ENCODE measurements at places on chromosomes 4 and X.
A peak's percentile ranks its signal among the peaks of the same experiment; 100 is the strongest.

GRCh38 chrX:16977771-16978170 is 31.3 kb downstream of the REPS2 start:
- no peak for DNase-seq

GRCh38 chr4:164847016-164847415 is 30.0 kb upstream of the APELA start:
- DNase-seq, result no peak

- DNase-seq, result peak; percentile 80
Observed at GRCh38 chr4:78056265-78057129, 626 bp upstream of the FRAS1 start.

- no peak for DNase-seq
Observed at GRCh38 chr4:8228319-8229250, 29.5 kb downstream of the SH3TC1 start.

DNA sequence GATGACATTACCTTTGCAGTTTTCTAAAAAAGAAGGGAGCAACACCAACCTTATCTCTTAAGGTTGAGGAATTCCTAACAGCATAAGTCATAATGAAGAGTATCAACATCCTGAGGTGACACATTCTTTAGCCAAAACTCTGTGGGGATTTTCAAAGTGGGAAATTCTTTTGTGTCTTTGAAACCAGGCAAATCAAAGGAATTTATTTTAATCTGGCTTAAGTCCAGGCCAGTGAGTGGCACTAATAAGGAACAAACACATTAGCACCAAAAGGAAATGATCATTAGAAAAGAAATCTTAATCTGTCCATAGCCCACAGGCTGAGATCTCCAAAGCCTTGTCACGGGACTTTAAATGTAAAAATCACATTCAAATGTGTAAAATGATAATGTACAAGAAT is 110.1 kb downstream of the LARP7 start:
- no peak for DNase-seq

- no peak for DNase-seq
Observed at GRCh38 chr4:83618431-83618830, 82.5 kb downstream of the GPAT3 start.

DNA sequence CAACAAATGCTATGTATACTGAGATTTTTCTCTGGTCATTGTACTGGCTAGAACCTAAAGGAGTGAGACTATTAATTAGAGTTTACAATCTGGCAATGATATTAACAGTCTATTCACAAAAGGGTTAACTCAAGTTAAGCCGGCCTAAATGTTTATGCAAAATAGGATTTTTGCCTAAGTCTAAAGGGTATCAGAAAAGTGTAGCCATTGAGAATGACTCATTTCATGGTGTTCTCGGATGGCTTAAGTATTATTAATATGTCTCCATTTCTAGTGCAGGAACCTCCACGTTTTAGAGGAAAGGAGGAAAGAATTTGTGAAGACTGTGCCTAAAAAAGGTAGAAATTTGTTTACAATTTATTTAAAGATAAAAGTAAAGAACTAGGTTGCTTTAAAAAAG is 29.8 kb downstream of the DYNLT3 start:
- no peak for DNase-seq

- no peak for DNase-seq
Observed at GRCh38 chrX:6758234-6758633, 223.3 kb upstream of the VCX3A start.

- DNase-seq, result no peak
Observed at GRCh38 chrX:135480076-135480475, 40.4 kb upstream of the INTS6L start.

DNA sequence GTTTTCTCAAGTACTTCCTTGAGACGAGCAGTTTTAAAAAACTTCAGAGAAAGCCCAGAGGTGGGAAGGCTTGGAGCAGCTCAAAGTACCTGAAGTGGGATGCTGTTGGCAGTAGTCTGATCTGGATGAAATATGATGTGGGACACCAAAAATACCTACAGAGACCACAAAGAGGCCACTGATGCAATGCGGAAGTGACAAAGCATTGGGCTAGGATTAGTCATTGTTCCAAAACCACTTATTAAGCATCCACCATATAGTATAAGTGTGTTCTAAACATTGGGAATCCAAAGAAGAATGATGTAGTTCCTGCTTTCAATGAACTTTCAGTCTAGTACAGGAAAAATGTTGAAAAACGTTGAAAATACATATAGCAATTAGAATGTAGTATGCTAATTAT is 386.1 kb upstream of the CNKSR2 start:
- DNase-seq, result peak; percentile 2

DNA sequence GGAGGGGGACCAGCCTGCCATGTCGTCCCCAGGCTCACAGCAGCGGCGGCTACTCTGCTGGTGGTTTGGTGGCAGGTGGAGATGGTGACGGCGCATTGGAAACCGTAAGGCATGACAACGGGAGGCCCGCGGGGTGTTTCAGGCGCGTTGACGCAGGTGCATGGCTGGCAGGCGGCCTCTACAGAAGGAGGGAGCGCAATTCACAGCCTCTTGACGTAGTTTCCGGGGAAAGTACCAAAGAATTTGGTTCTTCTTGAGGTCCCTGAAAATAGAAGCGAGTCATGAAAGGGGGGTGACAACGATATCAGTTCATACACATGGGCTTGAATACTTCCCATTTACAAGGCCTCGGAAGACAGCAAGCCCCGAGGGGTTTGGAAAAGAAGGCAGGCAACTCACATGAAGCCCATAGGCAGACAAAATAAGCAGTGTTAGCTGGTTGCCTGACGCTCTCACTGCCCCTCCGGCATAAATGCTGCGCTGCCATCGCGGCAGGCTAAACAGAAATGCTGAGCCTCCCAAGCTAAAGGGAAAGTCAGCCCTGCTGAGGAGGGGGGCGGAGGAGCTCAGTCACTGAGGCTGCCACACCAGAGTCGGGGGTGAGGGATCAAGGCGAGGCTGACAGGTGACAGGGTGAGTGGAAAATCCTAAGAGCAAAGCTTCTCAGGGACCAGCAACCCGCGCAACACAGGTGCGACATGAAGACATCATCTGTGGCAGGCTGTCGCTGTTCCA is 52.3 kb upstream of the PDLIM3 start:
- DNase-seq, result no peak

Measured in T1000 (cell line).